DMS79 (cell line): ENCODE measurements at places on chromosomes 2 and 18.

GRCh38 chr2:241149675-241149924 is 328 bp upstream of the PASK start:
- no peak for DNase-seq

GRCh38 chr18:57869221-57869620 is 66.1 kb upstream of the ATP8B1 start:
- no peak for DNase-seq

DNA sequence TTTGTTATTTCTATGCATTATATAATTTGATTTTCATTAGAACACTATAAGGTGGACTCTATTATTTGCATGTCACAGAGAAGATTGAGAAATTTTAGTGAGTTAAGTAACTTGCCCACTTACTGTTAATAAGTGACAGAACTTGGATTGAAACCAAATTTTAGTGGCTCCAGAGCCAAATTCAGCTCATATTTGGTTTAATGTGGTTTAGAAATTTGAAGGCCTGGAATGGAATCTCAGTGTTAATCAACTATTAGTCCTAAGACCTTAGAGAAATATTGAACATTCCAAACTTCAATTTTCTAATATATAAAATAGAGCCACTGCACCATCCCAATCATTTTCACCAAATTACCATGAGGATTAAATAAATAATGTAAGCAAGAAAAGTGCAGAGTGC is 281.6 kb downstream of the ZNF385B start:
- no peak for DNase-seq

- DNase-seq = no peak
Measured at GRCh38 chr2:212495046-212495445, 43.6 kb downstream of the ERBB4 start.

DNA sequence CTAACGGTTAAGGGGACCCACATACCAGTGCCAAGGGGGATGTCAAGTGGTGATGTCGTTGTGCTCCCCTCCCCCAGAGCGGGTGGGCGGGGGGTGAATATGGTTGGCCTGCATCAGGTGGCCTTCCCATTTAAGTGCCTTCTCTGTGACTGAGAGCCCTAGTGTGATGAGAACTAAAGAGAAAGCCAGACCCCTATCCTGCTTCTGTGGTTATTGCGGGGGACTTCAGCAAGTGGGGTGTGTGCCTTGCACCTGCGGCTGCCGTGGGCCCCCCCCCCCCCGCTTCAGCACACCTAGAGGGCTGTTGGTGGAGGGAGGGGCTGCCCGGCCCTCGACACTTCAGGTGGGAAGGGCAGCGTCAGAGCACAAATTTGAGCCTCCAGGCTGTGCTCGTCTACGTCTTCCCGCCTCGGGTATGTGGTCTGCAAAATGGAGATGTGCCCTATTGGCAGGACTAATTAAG is 6.1 kb downstream of the CTDSP1 start:
- no peak for DNase-seq

DNA sequence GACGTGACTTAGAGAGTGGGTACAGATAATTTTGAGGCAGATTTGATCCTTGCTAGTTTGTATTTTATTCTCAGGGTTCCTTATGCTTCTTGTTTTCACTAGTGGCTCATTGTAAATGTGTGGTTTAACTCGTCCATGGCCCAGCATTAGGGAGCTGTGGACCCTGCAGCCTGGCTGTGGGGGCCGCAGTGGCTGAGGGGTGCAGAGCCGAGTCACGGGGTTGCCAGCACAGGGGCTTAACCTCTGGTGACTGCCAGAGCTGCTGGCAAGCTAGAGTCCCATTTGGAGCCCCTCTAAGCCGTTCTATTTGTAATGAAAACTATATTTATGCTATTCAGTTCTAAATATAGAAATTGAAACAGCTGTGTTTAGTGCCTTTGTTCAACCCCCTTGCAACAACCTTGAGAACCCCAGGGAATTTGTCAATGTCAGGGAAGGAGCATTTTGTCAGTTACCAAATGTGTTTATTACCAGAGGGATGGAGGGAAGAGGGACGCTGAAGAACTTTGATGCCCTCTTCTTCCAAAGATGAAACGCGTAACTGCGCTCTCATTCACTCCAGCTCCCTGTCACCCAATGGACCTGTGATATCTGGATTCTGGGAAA is 269.9 kb downstream of the MYT1L start:
- DNase-seq = no peak

DNA sequence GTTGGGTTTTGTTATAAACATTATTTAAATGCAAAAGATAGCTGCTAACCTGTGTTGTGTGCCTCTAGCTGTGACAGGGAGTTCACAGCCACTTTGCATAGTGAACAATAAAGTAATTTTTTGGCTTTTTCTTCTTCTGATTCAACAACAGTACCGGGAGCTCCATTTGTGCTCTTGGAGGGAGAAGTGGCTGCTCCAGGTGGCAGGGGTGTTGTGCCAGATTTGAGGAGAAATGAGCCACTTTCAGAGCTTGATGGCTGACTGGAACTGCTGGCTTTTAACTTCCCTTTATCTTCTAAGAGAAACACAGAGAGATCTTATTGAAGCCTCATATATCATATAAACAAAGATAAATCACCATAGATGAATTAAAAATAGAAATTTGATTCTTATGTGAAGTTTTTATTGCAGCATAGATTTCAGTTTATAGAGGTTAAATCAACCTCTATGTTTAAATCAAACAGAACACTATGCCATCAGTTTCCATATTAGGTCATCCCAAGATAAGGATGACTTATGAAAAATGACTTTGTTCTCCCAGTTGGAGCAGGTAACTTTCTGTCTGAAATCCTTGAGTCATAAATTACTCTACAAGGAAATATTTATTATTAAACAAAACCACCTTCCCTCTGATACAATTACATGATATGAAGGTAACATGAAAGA is 182.0 kb upstream of the SESTD1 start:
- no peak for DNase-seq

- DNase-seq = no peak
Measured at GRCh38 chr2:143551971-143552650, 422.9 kb downstream of the ARHGAP15 start.

GRCh38 chr2:133054297-133054696 is 384.3 kb upstream of the LYPD1 start:
- no peak for DNase-seq

GRCh38 chr2:189581354-189582139 is 961 bp upstream of the SLC40A1 start:
- DNase-seq = no peak

- no peak for DNase-seq
Measured at GRCh38 chr2:100603414-100603813, 40.6 kb downstream of the PDCL3 start.

DNA sequence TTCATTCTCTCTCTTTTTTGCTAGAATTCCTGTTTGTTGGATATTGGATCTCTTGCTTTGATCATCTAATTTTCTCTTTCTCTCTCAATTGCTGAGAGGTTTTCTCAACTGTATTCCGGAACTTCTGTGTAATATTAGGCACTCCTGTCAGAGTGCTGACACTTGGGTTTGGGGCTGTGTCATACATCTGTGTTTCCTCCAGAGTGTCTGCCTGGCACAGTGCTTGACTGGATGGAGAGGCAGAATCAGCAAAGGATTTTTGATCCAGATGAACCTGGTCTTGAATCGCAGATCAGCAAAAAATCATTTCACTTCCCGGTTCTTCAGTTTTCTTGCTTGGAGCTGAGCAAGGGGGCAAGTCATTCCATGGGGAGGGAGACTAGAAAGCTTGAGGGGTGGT is 87.7 kb upstream of the CXCR4 start:
- no peak for DNase-seq

DNA sequence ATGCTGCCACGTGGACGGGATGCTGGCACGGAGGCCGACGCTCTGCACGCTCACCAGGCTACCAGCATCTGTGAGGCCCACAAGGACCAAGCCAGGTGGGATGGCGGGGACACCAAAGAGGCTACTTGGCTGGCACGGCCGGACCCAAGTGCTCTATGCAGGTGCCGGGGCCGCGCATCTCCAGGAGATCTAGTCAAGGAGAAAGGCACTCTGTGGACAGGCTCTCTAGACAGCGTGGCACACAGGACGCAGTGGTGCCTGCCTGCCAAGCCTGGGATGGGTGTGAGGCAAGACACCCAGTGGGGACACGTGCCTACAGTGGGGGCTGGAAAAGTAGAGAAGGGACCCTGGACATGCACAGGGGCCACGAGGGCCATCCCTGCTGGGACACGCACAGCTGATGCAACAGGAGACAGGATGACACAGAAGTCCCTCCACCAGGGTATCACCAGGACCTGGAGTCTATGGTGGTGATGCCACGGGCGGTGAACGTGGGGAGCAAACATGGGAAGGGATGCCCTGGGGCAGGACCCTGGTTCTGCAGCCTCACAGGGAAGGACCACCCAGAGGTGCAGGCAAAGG is 28.5 kb downstream of the ZNF516 start:
- DNase-seq = no peak

DNA sequence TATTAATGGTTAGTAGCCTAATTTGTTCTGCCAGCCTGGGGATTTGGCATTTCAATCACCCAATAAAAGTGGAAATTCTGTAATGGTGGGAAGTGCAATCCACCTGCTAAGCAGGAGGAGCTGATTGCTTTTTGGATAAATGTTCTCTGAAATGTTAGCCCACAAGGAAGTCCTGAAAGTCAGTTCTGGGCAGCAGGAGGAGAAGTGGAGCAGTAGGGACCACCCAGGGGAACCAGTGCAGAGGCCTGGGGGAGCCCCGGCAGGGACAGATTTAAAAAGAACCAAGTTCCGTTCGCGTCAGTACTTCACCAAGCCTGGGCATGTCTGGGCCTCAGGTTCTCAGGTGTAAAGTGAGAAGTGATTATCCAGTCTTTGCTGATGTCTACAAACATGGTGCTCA is 248.5 kb upstream of the RAB6C start:
- DNase-seq = peak; percentile 77

DNA sequence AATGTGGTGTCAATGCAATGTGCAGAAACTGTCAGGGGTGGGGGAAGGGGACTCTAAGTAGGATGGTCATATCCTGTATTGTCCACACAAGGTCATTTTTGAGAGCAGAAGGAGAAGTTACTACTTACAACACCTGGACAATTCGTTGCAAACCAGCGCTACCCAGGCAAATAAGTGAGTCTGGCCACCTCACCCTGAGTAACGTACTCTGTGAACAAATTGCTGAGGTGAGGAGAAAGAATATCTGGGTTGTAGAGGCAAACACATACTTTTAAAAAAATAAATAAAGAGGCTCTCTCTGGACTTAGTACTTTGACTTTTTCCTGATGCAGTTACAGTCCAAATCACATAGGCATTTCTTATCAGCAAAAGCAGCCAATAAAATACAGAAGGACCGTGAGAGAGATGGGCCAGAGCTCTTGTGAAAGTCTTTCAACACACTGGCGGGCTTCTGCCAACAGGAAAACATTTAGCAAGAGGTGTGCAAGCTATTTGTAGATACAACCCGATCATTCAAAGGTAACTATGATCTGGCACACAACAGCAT is 268.2 kb upstream of the ID2 start:
- no peak for DNase-seq

DNA sequence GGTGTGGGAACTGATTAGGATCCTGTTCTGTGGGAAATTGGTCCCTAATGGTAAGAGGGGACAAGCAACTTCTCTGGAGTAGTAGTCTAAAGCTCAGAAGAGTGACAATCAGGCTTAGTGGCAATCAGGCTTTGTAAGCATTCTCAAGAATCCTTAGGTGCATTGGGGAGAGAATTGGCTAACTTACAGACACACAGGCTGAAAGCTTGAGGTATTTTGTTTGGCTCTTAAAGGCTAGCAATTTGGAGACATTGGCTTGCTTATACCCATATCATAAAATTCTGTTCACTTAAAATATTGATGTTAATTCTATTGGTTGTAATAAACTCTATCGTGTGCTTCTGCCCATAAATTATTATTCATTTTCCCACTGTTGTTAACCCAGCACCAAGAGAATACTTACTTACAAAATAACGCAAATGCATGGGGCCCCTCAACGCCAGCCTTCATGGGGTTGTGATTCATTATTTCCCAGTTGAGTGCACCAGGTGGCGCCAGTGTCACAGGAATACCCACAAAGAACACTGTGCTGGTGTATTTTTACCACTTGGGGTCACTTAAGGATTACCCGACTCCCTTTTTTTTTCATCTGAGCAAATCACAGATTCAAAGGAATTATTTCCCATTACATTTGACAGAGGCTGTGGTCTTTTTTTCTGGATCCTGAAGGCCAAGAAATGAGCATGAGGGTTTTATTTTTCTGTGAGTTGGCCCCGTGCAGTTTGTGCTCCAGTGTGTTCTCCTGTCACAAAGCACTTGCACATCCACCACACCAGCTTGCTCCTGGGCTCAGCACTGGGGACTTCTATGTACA is 45.5 kb downstream of the DDX1 start:
- DNase-seq = peak; percentile 61

DNA sequence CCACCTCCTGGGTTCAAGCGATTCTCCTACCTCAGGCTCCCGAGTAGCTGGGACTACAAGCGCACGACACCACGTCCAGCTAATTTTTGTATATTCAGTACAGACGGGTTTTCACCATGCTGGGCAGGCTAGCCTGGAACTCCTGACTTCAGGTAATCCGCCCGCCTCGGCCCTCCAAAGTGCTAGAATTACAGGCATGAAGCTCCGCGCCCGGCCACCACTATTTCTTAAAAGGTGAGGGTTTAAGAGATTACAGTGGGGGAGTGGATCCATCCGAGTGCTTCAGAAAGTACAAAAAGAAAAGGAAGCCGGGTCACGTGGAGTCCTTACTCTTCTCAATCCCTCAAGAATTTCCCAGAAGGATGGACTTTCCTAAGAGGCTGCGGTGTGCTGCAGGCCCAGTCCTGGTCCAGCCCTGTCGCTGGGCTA is 146.9 kb downstream of the ANKRD44 start:
- DNase-seq = no peak

GRCh38 chr2:149315461-149315860 is 14.9 kb upstream of the LYPD6 start:
- no peak for DNase-seq

DNA sequence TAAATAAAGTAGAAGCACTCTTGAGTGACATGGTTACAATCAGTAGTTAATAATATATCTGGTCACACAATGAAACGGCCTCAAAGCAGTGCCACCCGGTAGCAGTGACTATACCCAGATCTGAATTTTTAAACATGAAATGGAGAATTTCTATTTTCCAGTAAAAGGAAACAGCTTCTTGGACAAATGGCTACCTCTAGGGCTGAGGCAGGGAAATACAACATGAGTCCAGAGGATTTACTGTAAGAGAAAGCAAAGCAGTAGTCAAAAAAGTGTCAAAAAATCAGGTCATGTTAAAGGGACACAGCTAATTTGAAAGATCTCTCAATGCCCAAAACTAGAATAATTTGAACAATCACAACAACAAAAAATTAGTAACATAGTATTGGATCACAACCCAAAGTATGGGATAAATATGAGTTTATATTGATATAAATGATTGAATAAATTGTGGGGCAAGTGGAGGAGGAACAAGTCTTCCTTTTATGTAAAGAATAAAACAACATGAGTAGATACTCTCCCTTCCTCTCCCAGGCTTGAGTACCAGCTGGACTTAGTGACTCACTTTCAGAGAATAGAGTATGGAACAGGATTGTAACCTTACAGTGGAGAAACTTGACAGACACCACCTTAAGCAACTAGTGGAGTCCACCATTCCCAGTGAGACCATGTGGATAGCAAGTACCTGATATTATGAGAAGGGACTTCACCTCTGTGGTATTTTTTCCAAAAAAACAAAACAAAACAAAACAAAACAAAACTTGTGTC is 180.8 kb downstream of the MBD2 start:
- DNase-seq = no peak

- peak; percentile 45 for DNase-seq
Measured at GRCh38 chr2:134389381-134389780, 135.5 kb downstream of the MGAT5 start.
